Stimulated activated CD8-positive, alpha-beta memory T cell treated with anti-CD3 and anti-CD28 coated beads, Interleukin-4, amount 100 ng/mL, for 4 hours (primary cell): ENCODE measurements at places on chromosomes 6 and 20.

DNA sequence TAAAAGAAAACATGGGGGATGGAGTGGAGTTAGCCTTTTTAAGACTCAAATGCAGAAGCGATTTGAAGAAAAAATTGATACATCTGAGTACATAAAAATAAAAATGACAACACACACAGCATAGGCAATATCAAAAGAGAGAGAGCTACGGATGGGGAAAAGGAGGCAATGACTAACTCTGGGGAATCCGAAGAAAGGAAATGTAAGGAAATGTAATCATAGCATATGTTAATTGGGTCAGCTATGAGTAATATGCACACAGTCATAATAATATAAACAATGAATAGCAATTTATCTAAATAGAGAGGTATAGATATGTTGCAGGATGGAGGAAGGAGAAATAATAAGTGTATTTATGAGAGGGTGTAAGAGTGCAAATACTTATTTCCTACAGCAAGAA, 83.4 kb downstream of the NOL4L start:
- no peak for DNase-seq

DNA sequence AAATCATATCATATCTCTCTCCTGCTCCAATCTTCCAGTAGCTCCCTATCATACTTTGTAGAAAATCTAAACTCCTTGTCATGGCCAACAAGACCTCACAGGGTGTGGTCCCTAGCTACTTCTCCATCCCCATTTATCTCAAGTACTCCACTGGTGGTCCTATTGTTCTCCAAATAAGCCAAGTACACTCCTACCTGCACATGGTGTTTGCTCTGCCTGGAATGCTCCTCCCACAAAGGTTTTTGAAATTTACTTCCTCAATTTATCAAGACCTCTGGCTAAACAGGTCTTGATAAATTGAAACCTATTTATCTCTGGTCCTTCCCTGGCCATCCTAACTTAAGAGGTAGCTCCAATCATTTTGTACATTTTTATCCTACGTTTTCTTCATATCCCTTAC, 12.1 kb downstream of the TMX4 start:
- no peak for DNase-seq

DNA sequence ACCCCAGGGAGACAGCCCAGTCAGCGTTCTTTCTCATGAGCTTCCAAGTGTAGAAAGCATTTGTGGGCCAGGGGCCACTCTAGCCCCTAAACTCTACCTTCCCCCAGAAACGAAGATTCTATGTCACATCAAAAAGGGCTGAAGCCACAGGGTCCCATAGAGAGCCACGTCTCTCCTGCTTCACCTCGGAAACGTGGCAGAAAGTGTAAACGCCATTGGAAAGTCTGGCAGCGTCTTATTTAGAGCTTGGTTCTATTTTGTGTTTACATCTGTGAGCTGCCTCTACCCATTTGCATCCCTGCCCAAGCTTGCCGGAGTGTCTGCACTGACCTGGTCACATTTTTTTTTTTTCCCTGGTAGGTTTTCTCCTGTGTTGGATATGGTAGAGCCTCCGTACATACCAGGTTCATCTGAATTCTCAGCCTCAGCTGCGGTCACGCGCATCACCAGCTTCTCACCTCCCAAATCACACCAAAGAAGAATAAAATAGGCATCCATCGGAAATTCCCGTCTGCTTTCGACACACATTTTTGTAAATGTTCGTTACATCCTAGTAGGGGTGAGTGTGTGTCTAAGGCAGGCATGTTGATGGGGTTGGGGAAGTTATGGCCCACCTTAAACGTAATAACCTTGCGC, 62.6 kb downstream of the NPEPL1 start:
- no peak for DNase-seq

DNA sequence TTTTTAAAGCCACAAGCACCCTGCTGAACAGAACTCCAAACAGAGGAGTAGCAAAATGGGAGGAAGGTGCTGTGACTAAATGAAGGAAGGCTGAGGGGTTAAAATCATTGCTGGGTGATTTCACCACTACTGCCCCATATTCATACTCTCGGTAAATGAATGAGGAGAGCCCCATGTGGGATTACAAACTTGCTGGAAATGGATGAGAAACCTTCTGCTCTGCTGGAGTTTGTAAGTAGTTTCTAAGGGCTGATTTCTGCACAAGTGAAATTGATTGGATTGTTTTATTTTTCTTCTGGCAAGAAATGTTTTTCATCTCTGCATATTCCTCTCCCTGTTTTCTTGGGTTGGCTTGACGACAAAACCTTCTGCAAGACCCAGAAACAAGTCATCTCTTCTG, 533.5 kb upstream of the MMS22L start:
- DNase-seq = no peak

GRCh38 chr6:146526192-146526591, 17.4 kb upstream of the RAB32 start:
- DNase-seq = no peak

GRCh38 chr6:162364488-162364887, 363.1 kb downstream of the PRKN start:
- no peak for DNase-seq

DNA sequence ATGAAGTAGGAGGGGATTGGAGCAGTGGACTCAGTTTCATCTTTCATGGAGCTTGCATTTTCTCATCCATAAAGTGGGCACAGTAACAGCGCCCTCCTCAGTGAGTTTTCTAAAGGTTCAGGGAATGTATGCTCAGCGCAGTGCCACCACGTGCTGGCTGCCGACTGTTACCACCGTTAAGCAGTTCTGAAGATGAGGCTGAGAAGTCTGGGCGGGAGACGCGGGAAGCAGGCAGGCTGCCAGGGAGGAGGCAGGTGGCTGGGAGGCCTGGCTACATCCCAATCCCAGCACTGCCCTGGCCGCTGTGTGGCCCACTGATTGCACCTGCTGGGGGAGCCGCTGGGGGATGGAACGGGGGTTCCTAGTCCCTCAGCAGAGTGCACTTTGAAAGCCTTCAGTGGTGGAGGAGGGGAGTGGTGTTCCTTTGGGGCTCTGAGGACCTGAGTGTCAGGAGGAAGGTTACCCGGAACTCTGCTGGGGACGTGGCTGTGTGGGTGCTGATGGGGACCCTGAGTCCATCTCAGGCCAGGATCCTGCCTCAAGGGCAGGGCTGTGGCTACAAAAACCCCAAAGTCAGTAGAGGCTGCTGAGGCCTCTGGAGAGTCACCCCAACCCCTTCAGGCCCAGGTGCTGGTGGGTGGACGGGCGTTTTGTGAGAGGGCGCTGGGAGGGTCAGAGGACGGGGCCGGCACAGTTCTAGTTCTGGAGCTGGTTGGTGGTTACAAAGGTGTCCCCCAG, 28.0 kb upstream of the PHACTR3 start:
- no peak for DNase-seq

GRCh38 chr20:36745234-36745926, 510 bp downstream of the NDRG3 start:
- DNase-seq = no peak

- DNase-seq = no peak
These were observed 9.0 kb downstream of the EMILIN3 start for GRCh38 chr20:41357424-41358163.
